ENCODE measurements at places on chromosomes 5 and 9.

DNA sequence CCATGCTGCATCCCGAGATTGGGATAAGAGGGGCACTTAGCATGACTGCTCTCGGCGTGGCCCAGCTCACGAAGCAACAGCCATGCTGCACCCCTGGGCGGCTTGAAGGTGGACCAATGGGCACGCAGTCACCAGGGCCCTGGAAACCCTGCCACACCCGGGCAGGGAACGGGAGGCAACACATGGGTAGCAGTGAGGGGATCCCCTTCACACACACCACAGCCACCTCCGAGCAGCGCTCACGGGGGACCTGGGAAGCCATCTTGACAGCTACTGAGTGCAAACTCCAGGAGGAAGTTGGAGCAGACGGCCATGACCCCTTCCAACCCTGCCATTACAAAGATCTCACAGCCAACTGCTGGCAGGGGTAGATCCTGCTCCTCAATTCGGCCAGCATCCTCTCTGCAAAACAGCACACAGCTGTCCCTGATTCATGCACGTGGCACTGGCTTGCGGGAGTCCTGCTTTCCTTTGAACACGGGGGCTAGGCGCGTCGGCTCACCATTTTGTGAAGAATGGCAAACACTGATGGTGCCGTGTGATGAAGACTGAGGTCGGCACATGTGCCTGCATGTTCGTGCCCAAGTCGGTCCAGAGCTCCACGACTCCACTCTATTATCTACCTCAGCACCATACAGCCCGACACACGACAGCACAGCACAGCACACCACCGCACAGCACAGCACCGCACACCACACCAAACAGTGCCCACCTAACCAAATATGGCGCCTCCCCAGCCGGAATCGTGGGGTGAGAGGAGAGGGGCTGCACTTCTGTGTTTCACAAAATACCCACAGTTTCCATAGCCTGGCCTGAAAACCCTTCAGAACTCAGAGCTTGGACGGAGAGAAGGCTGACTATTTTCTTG lies 5.0 kb downstream of the UBAC1 start:
- no peak for DNase-seq

DNA sequence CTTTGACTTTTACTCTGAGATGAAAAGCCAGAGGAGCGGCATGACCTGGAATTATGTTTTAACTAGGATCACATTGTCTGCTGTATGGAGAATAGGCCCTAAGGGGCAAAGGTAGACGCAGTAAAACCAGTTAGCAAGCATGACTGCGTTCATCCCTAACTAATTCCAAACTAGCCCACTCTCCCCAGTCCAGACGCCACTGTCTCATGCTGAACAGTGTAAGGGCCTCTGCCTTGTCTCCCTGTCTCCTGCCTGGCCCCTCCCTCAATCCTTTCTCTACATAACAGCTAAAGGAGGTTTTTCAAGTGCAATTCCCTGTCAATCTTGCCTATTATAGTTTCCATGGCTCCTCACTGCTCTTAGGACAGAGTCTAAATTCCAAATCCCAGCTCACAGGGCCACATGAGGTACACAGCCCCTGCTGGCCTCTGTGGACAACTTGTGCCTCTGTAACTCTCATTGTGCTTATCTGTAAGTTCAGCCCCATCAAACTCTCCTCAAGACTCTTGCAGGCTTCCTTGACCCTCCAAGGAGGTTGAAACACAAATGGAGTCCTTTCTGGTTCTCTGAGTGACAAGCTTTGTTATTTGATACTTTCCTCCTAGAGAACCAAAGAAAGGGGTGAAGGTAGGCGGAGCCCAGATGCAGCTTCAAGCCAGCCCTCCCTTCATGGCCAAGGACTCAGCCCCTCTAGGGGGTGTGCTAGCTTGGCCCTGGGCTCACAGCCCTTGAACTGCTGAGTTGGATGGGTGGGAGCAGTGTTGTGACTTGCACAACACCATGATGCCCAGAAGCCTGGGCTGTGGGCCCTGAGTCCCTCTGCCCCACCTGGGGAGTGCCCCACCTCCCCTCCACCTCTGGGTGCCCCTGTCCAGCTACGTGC lies 16.0 kb upstream of the SLC22A4 start:
- DNase-seq: no peak

DNA sequence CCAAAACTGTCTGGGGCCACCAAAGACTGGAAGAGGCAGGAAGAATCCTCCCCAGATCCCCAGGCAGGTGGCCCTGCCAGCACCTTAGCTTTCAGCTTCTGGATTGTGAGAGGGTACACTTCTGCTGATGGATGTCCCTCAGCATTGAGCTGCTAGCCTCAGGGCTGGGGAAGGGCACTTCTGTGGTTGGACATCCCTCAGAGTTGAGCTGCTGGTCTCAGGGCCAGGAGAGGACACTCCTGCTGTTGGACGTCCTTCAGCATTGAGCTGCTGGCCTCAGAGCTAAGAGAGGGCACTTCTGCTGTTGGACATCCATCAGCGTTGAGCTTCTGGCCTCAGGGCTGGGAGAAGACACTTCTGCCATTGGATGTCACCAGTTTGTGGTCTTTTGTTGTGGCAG lies 83.8 kb upstream of the FCN1 start:
- DNase-seq: no peak

- DNase-seq: no peak
These were observed 87.2 kb downstream of the ATPSCKMT start for GRCh38 chr5:10162468-10162867.

GRCh38 chr5:66410122-66410521 lies 186.1 kb upstream of the MAST4 start:
- no peak for DNase-seq

- no peak for DNase-seq
These were observed 152.5 kb downstream of the ADAMTS6 start for GRCh38 chr5:65329266-65329665.

GRCh38 chr5:123474228-123474627 lies 37.7 kb upstream of the CSNK1G3 start:
- no peak for DNase-seq

GRCh38 chr9:121963528-121963995 lies 129.5 kb downstream of the TTLL11 start:
- DNase-seq: no peak

DNA sequence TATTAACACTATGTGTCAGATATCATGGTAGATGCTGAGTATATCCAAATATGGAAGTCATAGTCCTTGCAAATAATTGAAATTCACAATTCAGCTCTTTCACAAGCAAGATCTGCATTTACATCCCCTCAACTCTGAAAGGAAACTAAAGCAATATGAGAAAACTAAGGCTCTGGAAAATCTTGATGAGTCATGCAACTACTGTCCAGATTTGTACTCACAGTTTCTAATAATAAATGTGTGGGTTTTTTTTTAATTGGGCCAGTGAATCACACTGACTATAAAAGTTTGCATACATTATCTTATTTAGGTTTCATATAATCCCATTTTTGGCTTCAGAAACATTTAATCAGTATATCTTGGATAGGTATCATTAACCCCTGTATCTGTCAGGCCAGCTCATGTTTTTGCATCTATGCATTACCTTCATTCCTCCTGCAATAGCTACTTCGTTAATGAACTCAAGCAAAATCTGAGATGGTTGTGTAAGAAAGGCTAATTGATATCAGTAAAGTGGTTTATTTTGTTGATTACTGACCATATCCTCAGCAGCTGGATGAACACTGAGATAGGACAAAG lies 58.7 kb upstream of the PRR16 start:
- no peak for DNase-seq

- DNase-seq: no peak
These were observed 569.8 kb downstream of the TLE1 start for GRCh38 chr9:81119591-81119990.

- no peak for DNase-seq
These were observed 72.7 kb downstream of the C9orf57 start for GRCh38 chr9:71987471-71988371.

DNA sequence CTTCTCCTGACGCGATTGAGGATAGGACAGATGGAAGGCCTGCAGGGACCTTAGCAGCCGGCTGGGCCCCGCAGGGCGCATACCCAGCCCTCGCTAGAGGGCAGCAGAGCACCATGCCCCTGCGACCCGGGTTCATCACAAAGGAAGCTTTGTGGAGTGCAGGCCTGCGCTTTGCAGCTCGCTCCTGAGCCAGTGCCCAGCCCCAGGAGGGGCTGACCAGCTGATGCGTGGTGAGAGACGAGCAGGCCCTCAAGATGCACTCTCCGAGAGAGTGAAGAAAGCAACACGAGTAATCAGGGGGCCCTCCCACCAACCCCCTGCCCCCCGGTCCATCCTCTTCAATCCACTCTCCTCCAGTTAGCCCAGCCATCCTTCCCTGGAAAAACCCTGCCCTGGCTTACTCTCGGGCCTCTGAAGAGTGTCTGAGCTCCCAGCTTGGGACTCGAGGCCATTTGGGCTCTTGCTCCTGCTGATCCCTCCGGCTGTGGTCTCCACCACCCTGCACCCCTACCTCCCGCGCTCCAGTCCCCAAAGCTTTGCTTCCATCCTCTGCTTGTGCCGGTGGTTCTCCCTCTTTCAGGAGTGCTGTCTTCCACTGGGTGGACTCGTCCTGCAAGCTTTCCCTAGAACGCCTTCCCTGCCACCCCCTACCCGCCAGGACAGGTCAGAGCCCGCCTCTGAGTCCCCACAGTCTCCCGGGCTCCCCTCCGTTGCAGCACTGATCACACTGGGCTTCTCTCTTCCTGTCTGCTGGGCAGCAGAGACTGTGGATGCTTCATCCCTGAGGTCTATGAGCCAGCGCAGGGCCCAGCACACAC lies 9.1 kb upstream of the KIF12 start:
- peak; percentile 15 for DNase-seq

- no peak for DNase-seq
These were observed 794 bp downstream of the PTBP3 start for GRCh38 chr9:112332674-112332976.

- DNase-seq: no peak
These were observed 36.9 kb upstream of the ANGPTL2 start for GRCh38 chr9:127159325-127159801.

GRCh38 chr5:33501899-33502298 lies 61.1 kb downstream of the TARS1 start:
- DNase-seq: no peak

DNA sequence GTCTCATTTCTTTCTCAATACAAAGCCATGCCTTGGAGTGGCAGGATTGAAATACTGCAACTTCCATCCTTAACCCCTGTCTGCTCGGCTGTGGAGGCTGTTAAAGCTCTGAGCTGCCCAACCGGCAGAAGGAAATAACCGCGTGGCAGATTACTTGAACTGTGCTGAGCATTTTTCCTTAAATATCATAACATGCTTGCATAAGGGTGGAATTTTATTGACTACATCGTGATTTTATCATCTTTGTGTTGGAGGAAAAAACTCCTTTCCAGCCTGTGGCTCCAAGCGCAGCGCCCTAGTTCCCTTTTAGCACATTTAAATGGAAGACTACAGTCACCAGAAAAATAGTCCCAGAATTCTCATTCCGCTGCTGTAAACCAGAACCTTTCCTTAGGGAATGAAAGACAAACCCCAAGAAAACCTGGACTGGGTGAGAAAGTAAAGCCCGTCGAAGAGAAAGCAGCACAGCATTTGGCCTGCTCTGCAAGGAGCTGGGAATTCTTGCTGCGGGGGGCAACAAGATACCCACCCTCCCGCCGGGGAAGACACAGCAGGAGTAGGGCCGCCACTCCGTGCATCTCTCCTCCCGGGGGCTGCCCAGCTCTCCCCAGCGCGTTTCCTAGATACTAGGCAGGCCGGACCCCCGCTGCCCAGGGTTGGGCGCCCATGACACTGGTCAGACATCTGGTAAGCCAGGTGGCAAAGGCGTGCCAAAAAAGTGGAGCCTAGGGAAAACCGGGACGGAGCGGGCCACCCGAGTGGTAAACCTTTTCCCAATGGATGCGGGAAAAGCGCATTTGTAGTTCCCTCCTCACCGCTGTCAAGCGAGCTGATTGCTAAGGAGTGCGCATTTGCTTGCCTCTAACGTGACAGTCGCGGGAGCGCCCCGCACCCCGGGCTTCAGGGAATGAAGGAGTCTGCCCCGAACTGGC lies 1.3 kb downstream of the SHC3 start:
- no peak for DNase-seq

GRCh38 chr5:157063776-157064430 lies 5.0 kb upstream of the HAVCR1 start:
- DNase-seq: no peak

- no peak for DNase-seq
These were observed 45.1 kb upstream of the ROR2 start for GRCh38 chr9:91995000-91995655.

GRCh38 chr9:99057665-99058625 lies 47.0 kb upstream of the TGFBR1 start:
- peak; percentile 38 for DNase-seq

DNA sequence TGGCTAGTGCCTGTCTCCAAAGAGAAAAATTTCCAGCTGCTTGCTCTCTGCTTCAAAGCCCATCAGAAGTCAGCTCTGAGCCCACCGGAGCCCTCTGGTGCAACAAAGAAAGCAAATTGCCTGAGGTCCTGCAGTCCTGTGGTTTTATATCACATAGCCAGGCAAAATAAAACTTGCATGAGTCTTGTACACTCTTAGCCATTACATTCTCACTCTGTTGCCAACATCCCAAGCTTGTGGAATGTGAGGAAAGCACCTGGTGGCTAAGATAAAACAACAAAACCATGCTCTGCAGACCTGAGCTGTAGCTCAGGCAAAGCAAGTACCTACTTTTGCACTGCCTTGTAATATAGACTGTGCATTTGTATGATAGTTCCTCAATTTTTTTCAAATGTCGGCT lies 133.7 kb downstream of the GPBP1 start:
- no peak for DNase-seq

- no peak for DNase-seq
These were observed 297.9 kb upstream of the EDIL3 start for GRCh38 chr5:84682531-84682930.

DNA sequence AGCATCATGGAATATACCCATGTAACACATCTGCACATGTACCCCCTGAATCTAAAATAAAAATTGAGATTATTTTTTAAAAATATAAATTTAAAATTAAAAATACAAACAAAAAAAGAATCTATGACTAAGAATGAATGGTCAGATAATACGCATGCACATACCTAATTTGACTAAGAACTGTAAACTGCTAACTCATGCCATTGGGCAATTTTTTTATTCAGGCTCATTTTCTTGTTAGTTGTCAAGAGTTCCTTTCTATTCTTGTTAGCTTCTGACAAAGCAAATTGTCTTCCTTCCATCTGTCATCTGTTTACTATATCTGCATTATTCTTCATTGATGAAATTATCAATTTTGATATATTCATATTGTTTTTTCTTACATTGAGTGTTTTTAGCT lies 69.5 kb upstream of the HAND1 start:
- no peak for DNase-seq

DNA sequence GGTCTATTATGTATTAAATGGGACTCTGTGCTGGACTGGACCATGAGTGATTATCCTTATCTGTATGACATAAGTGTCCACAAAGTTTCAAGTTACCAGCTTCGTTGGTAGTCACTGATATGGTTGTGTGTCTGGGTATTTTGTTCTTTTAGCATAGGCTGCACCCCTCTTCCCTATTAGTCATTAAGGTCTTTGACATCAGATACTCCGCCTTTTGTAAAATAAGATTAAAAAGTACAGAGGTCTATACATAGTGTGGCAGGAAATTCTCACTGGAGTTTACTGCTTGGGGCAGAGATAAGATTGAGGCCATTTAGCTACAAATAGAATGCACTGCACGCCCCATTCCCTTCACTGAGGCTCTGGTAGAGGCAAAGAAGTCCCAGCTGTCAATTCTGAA lies 99.4 kb downstream of the TMEM215 start:
- DNase-seq: no peak

All from activated T-helper 1 cell treated with anti-CD3 and anti-CD28 coated beads, Interleukin-2, amount 50 U/mL, for 16 hours (primary cell).